Activated T-cell treated with anti-CD3 and anti-CD28 coated beads, Interleukin-2, amount 50 U/mL, for 1 hour (primary cell): ENCODE measurements at places on chromosomes 5 and 9.

GRCh38 chr5:96297867-96298266 is 135.2 kb downstream of the PCSK1 start:
- no peak for DNase-seq

DNA sequence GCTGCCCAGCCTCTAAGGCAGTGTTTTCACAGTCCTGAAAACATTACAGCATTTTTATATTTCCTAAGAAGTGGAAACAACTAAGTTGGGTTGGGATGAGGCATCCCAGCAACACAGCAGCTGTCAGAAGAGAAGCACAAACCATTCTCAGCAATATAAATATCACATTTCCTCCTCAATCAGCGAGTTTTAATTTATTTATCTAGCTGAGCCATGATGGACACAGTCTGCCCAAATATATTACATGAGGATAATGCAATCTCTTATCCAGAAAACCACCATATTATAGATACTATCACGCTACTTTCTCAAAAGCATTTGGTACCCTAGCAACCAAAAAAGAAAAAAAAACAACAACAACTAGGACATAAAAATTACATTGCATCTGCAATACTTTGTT is 158.5 kb downstream of the FSTL4 start:
- no peak for DNase-seq

DNA sequence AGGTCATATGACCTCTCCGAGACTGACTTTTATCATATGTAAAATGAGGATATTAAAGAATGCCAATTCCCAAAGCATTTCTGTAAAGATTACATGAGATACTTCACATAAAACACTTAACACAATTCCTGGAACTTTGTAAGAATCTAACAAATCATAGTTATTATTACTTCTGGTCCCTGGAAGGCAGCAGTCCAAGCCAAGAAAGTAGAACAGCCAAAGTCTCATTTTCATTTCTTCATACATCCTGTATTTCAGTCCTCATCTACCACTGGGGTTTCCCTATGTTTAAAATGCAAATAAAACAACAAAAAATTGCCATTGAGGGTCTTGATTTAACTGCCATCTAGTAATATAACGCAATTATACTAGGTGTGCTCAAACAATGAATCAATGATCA is 179.5 kb downstream of the MARCHF11 start:
- DNase-seq = no peak

GRCh38 chr5:110854200-110854599 is 115.4 kb downstream of the SLC25A46 start:
- no peak for DNase-seq
